ENCODE measurements at places on chromosomes 2 and 18. TPM values are rescaled to one million over a fixed set of nuclear protein-coding genes. Genes with fewer than 3 reads are reported as not detected.

- peak overlapping the region; percentile 99 for H3K4me3 ChIP-seq
- no peak for DNase-seq
- H3K27ac ChIP-seq: peak overlapping the region; percentile 98
- peaks cover 35% of the 10 kb centered on the region for H3K36me3 ChIP-seq
- H3K4me1 ChIP-seq: peaks cover 19% of the 10 kb centered on the region
- H3K27me3 ChIP-seq: no peaks in the 10 kb centered on the region
Measured at GRCh38 chr2:119367472-119368099, 809 bp downstream of the DBI start.

GRCh38 chr2:71064754-71065621 is 3.5 kb upstream of the NAGK start:
- H3K4me3 ChIP-seq: no peak overlapping the region
- DNase-seq: no peak
- no peaks in the 10 kb centered on the region for H3K36me3 ChIP-seq

DNA sequence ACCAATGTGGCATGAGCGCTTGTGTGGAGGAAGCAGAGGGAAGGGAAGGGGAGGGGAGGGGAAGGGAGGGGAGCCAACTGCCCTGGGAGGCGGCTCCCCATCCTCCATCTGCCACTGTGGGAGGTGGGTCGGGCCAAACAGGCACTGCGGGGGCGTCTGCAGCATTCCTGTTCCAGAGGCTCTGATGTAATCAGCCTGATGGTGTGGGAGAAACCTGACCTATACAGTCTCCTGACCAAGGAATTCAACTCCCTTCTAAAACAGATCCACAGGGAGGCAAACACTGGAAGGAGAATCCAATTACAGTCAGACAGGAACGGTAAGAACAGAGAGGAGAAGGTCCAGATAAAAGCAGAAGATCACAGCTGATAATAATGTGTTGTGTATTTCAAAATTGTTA is 88.8 kb downstream of the CD8B2 start:
- no peaks in the 10 kb centered on the region for H3K27me3 ChIP-seq
- no peaks in the 10 kb centered on the region for H3K4me1 ChIP-seq
- H3K36me3 ChIP-seq: no peaks in the 10 kb centered on the region
- no peak overlapping the region for H3K4me3 ChIP-seq
- DNase-seq: no peak

- no peaks in the 10 kb centered on the region for H3K27me3 ChIP-seq
- H3K27ac ChIP-seq: no peak overlapping the region
- H3K36me3 ChIP-seq: no peaks in the 10 kb centered on the region
- H3K4me1 ChIP-seq: no peaks in the 10 kb centered on the region
Measured at GRCh38 chr18:70221915-70222278, 16.4 kb upstream of the RTTN start.

- no peak for DNase-seq
- H3K4me3 ChIP-seq: no peak overlapping the region
- no peaks in the 10 kb centered on the region for H3K4me1 ChIP-seq
- peaks cover under 1% of the 10 kb centered on the region for H3K27me3 ChIP-seq
- H3K36me3 ChIP-seq: no peaks in the 10 kb centered on the region
Measured at GRCh38 chr18:80210312-80211083, 36.8 kb downstream of the PARD6G start.

- H3K4me1 ChIP-seq: no peaks in the 10 kb centered on the region
- no peaks in the 10 kb centered on the region for H3K36me3 ChIP-seq
- H3K27ac ChIP-seq: no peak overlapping the region
- no peaks in the 10 kb centered on the region for H3K27me3 ChIP-seq
Measured at GRCh38 chr2:103669531-103669930, 907.7 kb downstream of the TMEM182 start.

GRCh38 chr2:24337890-24338289 is 22.4 kb downstream of the ITSN2 start:
- no peaks in the 10 kb centered on the region for H3K36me3 ChIP-seq
- no peak overlapping the region for H3K27ac ChIP-seq
- no peak for DNase-seq
- H3K4me1 ChIP-seq: no peaks in the 10 kb centered on the region
- H3K4me3 ChIP-seq: no peak overlapping the region

DNA sequence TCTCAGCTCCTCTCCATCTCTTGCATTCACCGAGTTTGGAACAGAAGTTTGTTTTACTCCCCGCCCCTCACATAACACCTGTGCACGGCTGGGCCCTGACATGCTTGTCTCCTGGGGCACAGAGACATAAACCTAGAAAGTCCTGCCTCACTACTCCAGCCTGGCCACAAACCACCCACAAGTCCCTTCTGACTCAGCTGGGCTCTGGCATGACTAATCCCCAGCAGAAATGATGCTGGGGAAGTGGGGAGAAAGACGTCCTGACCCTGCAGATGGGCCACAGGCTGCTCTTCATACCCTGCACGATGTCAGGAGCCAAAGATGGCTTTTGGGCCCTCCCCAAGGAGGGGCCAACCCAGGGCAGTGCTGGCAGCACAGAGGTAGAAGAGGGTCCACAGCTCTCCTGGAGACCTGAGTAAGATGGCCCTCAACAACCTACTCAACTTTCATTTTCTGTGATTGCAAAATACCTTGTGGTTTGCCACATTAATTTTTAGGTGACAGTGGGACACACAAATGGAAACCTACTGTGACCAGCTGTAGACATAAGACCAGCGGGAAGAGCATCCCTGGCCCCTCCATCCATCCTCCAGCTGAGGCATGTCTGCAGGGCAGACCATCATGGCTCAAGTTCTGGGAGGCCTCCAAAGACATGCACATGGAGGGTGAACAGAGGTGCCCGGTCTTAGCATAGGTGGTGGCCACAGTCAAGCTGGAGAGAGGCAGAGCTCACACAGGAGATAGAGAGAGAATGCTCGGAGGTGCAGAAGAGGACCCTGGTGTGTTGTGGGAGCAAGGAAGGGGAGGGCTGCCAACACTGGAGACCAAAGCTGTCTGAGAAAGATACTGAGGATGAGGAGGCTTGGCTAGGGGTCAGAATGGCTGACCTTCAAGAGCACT is 40.0 kb downstream of the DNMT3A start:
- H3K27me3 ChIP-seq: no peaks in the 10 kb centered on the region
- no peaks in the 10 kb centered on the region for H3K36me3 ChIP-seq
- DNase-seq: no peak
- no peak overlapping the region for H3K4me3 ChIP-seq
- no peak overlapping the region for H3K27ac ChIP-seq

DNA sequence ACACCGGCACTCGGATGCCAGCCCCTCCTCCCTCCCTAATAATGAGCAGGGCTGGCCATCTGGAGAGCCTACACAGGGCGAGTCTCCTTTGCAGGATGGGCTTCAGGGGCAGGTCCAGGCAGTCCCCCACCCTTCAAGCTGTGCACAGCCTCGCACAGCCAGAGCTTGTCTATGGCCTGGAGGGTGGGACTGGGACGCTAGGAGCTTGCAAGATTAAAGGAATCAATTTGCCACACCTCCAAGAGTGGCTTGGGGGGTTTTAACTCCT is 43.9 kb upstream of the OTOF start:
- no peaks in the 10 kb centered on the region for H3K36me3 ChIP-seq
- no peaks in the 10 kb centered on the region for H3K4me1 ChIP-seq
- no peak for DNase-seq
- no peak overlapping the region for H3K27ac ChIP-seq

DNA sequence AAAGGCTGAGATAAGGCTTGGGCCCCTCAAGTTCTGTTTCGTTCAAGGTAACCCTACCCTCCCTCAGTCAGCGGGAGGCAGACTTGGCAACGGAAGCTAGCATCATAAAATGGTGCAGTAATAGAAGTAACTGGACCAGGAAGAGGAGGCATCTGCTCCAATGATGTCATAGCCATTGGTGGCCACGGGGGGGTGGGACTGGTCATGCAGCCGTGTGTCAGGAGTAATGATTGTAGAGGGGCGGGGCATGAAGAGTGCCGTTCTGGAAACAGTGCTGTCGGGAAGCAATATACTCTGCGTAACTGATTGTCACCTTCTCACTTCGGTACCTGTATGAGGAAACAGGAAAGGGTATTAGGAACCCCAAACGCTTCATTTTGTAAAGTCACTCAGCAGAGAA is 6.9 kb upstream of the POLR2D start:
- no peak for DNase-seq
- H3K27me3 ChIP-seq: no peaks in the 10 kb centered on the region
- no peak overlapping the region for H3K4me3 ChIP-seq
- H3K4me1 ChIP-seq: peaks cover 8% of the 10 kb centered on the region
- peaks cover 33% of the 10 kb centered on the region for H3K36me3 ChIP-seq

DNA sequence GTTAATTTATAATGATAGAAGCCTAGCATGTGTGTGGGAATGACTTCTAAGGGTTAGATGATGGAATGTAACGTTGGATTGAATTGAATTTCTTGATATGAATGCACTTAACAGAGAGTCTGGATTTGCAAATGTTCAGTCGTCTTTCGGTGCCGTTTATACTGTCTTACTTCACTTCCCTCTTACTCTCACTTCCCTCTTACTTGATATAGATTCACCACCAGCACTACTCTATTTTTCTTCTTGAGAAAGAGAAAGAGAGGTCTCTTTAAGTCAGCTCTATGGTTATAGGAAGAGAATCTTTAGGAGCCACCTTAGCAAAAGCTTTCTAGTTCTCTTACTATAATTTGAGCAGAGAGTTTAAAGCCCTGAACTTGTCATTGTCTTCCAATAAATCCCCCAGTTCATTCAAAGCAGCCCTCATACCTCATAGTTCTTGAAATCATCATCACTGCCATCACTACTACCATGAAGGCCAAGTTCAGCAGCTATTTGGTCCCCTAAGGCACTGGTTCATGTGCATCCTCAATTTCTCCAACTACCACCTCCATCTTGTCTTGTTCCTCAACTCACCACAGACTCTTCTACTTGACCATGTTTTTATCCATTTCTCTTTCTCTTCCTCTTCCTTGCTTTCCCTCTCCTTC is 501.7 kb upstream of the TCF4 start:
- no peaks in the 10 kb centered on the region for H3K27me3 ChIP-seq
- no peaks in the 10 kb centered on the region for H3K4me1 ChIP-seq
- no peak for DNase-seq
- H3K27ac ChIP-seq: no peak overlapping the region
- no peak overlapping the region for H3K4me3 ChIP-seq

DNA sequence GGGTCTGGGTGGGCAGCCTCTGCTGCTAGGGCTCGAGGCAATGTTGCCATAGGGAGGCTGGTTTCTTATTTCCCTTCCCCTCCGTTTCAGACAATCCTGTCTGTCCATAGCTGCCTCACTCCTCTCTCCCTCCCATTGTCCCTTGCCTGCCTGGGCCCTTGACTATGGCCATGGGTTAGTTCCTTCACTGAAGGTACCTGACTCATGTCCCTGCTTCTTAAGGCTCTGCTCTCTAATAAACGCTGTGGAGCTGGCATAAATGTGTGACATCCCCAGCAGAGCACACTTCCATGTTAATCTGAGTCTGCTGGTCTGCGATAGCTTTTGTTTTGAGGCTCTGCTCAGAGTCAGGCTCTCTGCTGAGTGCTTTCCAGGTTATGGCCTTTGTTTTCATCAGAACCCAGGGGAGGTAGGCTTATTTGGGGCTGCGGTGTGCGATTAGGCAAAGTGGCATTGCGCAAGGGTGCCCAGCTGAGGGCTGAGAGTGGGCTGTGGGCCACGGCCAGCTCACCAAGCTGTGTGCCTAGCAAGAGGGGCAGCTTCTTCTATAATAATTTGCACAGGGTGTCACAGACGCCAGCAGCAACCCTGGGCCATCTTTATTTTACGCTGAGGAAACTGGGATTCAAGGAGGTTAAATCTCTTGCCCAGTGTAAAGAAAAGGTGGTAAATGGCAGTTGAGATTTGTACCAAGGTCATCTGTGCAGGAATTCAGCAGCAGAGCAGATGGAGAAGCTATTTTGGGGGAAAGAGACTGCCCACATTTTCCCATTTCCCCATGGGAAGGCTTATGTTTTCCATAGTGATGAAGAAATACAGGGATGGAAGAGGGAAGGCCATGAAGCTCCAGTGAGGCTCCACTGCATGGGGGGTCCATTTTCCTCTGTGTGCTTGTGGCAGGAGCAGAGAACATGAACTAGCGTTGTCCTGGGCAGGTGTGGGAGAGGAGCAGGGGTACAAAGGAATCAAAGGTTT is 25.6 kb downstream of the MRPL33 start:
- no peak overlapping the region for H3K4me3 ChIP-seq
- peaks cover 5% of the 10 kb centered on the region for H3K4me1 ChIP-seq
- no peak overlapping the region for H3K27ac ChIP-seq
- DNase-seq: no peak

DNA sequence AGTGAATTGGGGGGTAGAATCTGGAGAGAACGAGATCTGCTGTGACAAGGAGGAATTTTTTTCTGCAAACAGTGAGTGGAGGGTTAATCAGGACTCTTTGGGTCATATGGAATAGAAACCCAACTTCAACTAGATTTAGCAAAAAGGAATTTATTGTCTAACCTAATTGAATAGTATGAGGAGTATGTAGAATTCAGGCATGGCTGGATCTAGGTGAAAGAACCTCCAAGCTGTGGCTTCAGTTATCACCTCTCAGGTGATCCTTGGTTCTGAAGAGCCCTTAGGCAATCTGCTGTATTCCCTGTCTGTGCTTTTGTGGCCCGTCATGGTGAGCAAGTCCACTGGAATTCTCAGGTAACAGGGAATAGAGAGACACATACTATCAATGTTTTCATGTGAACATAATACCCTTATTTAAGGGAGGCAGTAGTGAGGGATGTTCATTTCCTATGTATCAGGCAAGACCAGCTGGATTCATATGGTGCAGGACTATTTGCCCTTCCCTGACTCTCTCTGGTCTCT is 164.7 kb downstream of the ALPK2 start:
- DNase-seq: no peak
- no peak overlapping the region for H3K27ac ChIP-seq
- H3K4me3 ChIP-seq: no peak overlapping the region

- no peaks in the 10 kb centered on the region for H3K4me1 ChIP-seq
- no peak for DNase-seq
- H3K27me3 ChIP-seq: no peaks in the 10 kb centered on the region
- no peaks in the 10 kb centered on the region for H3K36me3 ChIP-seq
- H3K4me3 ChIP-seq: no peak overlapping the region
Measured at GRCh38 chr2:63712748-63713147, 124.0 kb downstream of the MDH1 start.

DNA sequence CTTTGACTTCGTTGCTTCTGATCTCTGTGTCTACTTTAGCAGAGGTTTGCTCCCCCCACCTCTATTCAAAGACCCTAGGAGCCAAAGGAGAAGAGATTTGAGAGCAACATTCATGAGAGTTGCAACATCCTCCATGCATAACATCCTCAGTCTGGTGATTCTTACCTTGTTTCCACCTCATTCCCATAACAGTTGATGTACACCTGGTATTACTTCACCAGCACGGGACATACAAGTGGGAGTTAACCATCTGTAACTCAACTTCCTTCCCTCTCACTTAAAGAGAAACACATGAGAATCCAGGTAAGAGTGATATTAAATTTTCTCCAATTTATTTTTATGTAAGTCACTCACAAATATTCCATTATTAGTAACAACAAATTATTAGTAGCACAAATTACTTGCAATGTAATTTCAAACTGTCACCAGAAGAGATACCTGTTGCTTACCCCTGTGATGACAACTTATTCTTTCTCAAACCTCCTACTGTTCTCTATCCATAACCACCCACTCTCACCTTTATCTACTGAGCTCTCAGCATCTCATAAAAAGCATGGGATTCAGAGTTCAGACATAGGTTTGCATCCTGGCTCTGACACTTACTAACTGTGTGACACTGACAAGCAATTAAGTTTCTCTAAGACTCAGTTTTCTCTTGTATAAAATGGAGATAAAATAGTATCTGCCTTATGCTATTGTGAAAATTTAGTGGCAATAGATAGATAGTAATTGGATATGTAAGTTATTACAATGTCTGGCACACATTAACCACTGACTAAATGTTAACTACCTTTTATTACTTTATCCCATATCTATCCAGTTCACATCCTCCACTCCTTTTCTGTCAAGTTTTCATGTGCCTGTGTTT is 184.6 kb upstream of the SRD5A2 start:
- H3K27me3 ChIP-seq: no peaks in the 10 kb centered on the region
- no peak overlapping the region for H3K4me3 ChIP-seq
- H3K27ac ChIP-seq: no peak overlapping the region

VPS54 gene
- 21.2 TPM for total RNA-seq

MAL gene
- total RNA-seq: 1.3 TPM

Measured in Panc1 (cell line).